ENCODE measurements at places on chromosomes 5 and 9. TPM values are rescaled to one million over a fixed set of nuclear protein-coding genes. Genes with fewer than 3 reads are reported as not detected.

The CDC25C gene
- polyA plus RNA-seq: not detected

The SPEF2 gene
- polyA plus RNA-seq: 5.5 TPM

The PHF24 gene
- not detected for polyA plus RNA-seq

The LAMC3 gene
- 0.07 TPM for polyA plus RNA-seq

The RASEF gene
- not detected for polyA plus RNA-seq

The GDNF gene
- polyA plus RNA-seq: not detected

The GPR150 gene
- polyA plus RNA-seq: 3.5 TPM

The BASP1 gene
- 0.24 TPM for polyA plus RNA-seq

The SLC25A25 gene
- 14.7 TPM for polyA plus RNA-seq

The C5orf52 gene
- polyA plus RNA-seq: not detected

The SUSD3 gene
- polyA plus RNA-seq: 186 TPM

The TIMD4 gene
- polyA plus RNA-seq: 1.6 TPM

The RASGEF1C gene
- polyA plus RNA-seq: not detected

The RICTOR gene
- 16.2 TPM for polyA plus RNA-seq

Data from naive thymus-derived CD4-positive, alpha-beta T cell (primary cell).